Motor neuron (in vitro differentiated cells): ENCODE measurements at places on chromosomes 2 and 18. TPM values are rescaled to one million over a fixed set of nuclear protein-coding genes. Genes with fewer than 3 reads are reported as not detected.

The LYG1 gene
- 1.4 and 1.5 TPM in 2 replicates for total RNA-seq

DNA sequence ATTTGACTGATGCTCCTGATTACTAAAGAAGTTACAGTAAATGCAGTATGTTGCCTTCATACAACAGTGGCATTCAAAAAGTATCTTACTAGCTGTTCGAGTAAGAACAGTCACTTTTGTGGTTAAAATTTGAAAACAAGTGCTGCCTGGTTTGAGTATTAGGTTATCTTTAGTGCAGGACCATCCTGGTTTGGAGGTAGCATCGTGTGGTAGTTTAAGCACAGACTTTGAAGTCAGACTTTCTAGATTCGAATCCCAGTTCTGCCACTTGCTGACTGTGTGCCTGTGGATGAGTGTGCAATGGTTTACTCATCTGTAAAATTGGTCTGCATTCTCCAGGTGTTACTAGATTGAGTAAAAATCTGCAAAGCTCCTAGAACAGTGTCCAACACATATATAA lies 96.8 kb downstream of the SGPP2 start:
- ATAC-seq = no peak

- ATAC-seq = no peak
Measured at GRCh38 chr18:79955302-79956075, 4.0 kb upstream of the SLC66A2 start.

The TCF23 gene
- 0.66 and 0.87 TPM in 2 replicates for total RNA-seq

DNA sequence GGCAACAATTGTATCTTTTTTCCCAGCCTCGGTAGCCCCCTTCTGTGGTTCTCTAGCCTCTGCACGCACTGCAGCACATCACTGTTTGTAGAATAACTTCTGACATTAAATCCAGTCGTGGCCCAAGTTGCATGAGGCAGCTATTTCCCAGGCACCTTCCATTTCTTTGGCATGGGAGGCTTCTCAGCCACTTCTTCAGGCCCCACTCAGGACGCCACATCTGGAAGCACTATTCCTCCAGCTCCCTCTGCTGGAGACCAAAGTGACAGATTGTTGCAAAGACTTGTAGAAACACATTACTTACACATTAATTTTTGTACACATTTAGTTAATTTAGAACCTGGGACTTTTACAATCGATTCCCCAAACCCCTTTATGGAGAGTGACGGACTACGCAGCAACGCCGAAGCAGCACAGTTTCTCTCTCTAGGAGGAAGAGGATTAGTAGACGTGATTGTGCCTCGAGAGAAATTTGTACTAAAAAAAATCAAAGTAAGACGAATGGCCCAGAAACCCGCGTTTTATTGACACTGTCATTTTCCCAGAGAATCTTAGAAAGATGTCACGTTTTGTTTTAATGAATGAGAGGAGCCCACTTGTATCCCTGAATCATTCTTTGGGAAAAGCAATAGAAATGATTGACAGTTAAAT lies 57.8 kb upstream of the RGPD5 start:
- ATAC-seq = peak; percentile 85

DNA sequence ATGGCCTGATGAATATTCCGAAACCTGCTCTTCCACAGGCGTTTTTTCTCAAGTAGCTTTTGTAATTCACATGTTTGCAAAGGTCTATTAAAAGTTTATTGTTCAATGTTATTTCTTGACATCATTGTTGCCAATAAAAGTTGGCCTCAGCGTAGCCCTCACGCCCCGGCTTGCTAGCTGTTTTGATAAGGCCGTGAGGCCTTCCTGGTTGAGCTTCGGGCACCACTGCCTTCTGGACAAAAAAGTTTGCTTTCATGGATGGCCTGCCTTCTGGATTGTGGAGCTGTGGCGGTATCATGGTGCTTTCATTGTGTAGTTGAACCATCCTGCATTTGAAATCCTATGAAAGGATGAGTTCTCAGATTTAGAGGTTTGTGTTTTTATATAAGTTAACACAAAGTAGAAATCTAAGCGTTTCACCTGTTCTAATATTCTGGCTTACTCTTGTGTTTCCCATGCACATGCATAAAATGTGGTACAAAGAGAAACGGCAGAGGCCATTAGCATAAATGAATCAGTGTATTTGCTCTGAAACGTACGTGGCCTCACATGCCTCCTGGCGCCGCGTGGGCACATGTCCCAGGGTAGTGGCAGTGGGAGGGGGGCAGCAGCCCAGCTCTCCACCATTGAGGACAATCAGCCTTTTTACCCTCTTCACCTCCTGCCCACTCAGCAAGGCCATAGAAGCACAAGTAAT lies 134.5 kb downstream of the NCK2 start:
- no peak for ATAC-seq

DNA sequence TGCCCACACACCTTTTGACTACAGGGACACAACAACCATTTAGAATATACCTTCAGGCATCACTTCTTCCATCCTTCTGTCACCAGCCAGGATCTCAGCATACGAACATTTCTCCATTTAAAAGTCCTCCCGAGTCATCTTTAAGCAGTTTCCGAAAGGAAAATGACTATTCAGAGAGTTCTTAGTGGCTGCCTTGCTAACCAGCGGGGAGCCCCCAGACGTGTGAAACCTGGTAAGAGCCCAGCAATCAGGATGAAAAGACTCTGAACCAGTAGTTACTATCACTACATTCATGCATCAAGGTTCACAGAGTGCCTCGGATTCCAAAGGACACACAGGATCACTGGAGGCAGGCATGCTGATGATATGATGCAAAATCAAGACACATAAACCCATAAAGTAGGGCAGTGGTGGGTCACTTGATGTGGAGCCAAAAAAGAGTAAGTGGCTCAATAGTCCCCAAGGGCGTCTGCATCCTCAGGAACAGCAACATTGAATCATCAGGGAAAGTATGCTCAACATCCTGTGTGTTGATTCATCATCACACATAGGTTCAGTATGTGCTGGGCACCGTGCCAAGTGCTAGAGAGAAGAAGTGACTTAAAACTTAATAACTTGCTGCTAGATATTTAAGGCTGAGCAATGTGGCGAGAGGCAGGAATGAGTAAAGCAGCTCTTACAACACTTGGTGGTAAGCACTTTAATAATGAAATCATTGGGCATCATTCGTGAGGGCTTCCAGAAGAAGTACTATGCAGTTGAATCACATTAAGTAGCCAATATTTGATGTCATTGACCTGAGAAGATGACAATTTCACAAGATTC lies 4.4 kb downstream of the CCL20 start:
- ATAC-seq = no peak

The SCN7A gene
- 0.38 and 0.49 TPM in 2 replicates for total RNA-seq

DNA sequence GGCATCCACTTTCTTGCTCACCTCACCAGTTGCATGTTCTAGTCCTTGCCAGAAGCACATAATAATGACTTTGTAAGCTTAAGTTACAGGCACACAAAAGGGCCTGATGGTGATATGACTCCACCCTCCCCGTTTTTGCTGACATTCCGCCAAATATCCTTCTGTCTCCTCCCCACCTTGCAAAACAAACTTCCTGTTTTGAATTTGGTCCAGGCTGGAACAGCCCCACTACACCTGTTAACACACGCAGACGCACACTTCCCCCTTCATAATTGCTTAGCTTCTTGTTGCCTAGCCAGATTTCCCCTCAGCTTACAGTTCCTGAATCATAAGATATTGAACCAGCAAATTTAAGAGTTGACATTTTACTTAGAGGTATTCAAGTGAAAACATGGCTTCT lies at the start of gene MGAT5:
TSS of gene MGAT5 (plus strand) at position 269 of the 400 bp plus-strand sequence. CDS start 332 bp downstream, outside the sequence.
- ATAC-seq = no peak

DNA sequence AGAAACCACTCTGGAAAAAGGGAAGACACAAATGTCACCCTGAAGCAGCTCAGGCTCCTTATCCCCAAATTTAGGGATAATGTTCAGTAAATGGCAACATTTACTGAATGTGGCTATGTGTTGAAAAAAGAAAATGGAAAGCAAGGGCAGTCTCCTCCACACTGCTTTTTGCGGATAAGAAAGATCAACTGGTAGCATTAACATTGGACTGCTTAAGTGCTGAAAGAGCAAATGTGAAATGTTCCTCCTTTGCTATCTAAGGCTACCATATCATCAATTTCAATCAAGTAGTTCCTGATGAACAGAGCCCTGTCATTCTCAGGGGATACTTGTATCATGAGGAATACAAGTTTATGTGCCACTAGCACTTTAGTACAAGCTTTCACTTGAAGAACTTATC lies 12.5 kb downstream of the FBXO11 start:
- no peak for ATAC-seq

DNA sequence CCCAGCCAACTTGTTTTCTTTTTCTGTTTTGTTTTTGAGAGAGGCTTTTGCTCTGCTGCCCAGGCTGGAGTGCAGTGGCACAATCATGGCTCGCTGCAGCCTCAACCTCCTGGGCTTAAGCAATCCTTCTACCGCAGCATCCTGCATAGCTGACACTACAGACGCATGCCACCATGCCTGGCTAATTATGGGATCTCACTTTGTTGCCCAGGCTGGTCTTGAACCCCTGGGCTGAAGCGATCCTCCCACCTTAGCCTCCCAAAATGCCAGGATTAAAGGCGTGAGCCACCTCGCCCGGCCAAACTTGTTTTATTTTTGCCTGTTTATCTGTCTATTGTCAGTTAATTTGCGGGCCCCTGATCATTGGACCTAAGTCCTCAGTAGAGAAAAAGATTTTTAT lies 61.6 kb upstream of the MSH6 start:
- no peak for ATAC-seq

GRCh38 chr2:12858786-12859185 lies 142.1 kb downstream of the TRIB2 start:
- ATAC-seq = no peak

- ATAC-seq = peak; percentile 84
Measured at GRCh38 chr18:37450434-37451132, 115.0 kb downstream of the CELF4 start.

GRCh38 chr2:9941996-9942390 lies 9.5 kb upstream of the GRHL1 start:
- ATAC-seq = no peak

GRCh38 chr2:63058921-63059792 lies 8.5 kb downstream of the OTX1 start:
- peak; percentile 46 for ATAC-seq

DNA sequence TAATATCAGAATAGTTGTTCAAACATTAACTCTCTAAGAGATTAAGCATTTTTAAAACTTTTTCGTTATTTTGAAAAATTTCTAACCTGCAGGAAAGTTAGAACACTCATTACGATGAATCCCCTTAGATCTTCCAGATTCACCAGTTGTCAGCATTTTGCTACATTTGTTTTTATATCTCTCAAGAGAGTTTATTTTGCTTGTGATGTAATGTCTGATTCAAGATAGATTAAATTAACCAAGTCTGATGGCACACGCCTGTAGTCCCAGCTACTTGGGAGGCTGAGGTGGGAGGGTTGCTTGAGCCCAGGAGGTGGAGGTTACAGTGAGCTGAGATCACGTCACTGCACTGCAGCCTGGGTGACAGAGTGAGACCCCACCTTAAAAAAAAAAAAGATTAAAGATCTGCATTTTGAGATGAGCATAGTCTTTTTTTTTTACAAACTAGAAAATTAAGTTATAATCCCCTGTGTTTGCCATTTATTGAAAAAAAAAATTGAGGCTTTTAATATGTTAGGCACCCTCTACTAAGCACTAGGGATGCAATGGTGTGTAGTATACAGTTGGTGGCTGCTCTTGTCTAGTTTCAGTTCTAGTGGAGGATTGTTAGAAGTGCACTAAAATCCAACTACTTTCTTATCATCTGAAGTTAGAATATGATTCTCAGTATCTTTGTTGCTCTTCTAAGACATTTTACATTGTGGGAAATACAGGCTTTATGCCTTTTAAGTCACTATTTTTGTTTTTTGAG lies 20.9 kb downstream of the RAB10 start:
- no peak for ATAC-seq

The KCNIP3 gene
- total RNA-seq = 0.86 and 3.1 TPM in 2 replicates

DNA sequence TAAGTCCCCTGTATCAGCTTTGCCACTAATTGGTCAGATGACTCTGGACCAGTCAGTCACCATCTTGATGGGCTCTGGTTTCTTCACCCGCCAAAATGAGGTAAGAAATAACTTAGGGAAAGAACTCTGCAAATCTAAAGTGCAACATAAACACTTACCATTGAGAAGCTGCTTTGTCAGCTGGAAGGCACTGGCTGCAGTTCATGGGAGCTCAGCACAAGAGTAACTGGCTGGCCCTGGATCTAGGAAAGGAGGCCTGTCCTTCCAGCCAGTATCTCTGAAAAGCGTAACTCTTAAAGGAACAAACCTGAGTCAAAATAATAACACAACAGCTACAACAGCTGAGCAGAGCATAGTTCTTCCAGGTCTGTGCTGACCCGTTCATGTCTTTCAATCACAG lies 123.9 kb downstream of the CACNB4 start:
- ATAC-seq = no peak

DNA sequence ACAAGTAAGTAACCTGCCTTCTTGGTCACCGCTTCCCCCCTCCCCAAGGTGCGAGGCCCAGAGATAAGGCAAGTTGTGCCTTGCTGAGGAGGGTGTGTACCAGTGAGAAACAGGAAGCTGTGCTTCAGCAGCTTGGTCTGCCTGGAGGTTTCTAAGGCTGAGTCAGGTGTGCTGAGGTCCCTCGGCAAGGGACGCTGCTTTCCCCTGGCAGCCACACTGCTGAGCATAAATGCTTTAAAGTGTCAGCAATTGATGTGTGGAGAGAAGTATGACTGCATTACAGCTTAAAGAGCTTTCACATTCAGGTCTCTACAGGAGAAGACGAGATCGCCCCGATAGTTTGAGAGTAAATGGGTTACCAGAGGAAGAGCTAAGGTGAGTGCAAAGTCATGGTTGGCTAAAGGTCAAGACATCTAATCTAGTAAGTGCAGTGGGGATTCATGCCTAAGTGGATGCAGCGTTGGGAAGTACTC lies 86.9 kb downstream of the LIMS1 start:
- peak; percentile 21 for ATAC-seq

- ATAC-seq = peak; percentile 93
Measured at GRCh38 chr2:178306352-178307073, 112.2 kb downstream of the OSBPL6 start.

GRCh38 chr18:76757335-76757734 lies 65.0 kb upstream of the ZNF236 start:
- no peak for ATAC-seq

DNA sequence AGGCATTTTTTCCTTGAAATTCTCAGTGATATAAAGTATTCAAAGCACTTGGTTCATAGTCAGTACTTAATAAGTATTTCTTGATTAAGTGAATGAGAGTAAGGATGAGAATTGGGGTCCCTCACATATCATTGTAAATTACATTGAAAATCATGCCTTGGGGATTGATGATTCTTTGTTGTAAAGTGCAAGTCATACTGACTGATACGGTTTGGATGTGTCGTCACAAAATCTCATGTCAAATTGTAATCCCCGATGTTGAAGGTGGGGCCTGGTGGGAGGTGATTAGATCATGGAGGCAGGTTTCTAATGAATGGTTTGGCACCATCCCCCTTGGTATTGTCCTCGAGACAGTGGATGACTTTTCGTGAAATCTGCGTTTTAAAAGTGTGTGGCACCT lies 385.9 kb downstream of the DLGAP1 start:
- ATAC-seq = no peak

The DSC2 gene
- 0.23 TPM in 1 of 2 replicates, not detected in the other for total RNA-seq
